ENCODE measurements at places on chromosomes 5 and 9.

DNA sequence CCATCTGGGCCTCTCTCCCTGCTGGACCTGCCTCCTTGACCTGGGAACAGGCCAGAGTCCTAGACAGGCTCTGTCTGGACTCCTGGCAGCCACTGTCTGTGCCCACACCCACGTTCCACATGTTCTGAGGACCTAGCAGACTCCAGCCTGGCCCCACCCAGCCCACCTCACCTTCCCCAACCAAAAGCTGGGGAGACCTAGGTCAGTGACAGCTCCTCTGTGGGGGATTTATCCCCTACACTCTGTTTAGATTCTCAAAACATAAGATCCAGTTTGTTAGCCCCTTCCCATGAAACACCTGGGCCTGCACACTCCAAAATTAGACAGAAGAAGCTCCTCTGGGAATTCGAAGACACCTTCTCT, 59.8 kb upstream of the ADAMTS2 start:
- DNase-seq, result no peak

GRCh38 chr5:51227963-51228470, 155.2 kb upstream of the ISL1 start:
- DNase-seq, result no peak

DNA sequence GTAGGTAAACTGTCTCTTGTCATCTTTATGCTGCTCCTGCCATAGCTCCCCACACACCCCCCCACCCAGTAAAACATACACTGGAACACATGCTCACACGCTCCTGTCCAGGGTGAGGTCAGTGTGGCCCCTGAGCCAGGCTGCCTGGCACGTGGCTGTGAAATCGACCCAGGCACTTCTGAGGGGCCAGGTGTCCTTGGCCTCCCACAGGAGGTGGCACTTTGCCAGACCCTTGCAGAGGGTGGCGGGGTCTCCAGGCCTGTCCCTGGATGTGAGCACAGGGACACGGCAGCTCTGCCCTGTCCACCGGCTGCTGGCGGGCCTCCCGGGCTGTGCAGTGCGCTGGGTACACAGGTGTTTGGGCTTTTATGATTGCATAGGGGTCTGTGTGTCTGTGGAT, 10.0 kb upstream of the CRB2 start:
- no peak for DNase-seq

DNA sequence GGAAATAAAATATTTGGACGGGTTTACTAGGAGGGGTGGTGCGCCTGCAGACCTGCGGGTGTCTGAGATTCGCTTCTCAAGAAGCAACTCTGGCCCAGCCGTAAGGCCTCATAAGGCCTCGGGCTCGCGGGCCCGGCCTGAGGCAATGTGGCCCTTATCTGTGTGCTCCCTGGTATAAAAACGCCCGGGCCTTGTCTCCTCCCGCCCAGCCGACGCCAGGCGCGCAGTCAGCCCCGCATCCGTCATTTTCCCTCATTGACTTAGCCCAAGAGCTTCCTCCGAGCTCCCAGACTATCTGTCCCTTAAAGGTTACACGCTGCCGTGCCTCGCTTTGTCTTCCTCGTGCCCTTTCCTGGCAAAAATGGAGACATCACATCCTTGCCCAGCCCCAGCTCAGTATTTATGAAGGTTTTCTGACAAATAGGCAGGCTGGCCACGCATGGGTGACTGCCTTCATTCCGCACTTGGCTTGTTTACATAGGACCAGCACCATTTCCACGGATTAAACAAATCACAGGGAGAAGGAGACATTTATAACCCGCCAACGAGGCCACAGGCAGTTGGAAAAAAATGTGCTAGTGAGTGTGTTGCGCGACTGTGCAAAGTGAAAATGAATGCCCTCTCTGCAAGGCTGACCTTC, 74.5 kb upstream of the TBCA start:
- DNase-seq, result no peak

DNA sequence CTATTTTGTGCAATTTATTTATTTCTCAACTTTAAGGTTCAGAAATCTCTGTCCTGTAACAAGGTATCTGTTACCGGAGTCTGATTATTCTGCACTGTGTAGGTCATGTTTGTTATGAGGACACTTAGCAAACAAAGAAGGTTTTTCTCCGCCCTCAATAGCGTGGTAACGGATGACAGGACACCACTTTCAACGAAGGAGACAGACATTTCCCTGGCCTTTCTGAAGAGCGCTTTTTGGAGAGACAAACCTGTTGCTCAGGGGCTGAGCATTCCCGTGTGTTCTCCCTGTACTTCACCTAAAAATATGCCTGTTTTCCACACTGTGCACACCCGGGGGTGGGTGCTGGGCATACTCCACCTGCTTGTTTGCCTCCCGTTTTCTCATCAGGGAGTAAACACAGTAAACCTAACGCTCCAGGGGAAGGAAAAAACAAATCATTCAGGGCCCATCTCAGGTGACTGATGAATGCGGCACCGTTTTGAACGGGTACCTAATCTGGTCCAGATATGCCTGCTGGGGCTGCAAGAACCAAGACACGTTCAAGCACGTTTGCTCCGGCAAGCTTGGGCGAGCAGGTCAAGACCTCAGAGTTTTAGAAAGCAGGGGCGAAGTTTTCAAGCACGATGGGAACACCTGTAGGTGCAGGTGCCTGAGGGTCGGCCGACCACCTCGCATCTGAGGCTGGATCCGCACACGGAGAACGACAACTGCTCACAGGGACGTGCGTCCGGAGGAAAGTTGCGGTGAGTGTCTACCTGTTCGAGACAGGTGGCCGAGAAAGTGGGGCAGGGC, 859 bp downstream of the RETREG1 start:
- DNase-seq, result no peak

GRCh38 chr5:96873449-96873848, 2.9 kb upstream of the ERAP2 start:
- no peak for DNase-seq

DNA sequence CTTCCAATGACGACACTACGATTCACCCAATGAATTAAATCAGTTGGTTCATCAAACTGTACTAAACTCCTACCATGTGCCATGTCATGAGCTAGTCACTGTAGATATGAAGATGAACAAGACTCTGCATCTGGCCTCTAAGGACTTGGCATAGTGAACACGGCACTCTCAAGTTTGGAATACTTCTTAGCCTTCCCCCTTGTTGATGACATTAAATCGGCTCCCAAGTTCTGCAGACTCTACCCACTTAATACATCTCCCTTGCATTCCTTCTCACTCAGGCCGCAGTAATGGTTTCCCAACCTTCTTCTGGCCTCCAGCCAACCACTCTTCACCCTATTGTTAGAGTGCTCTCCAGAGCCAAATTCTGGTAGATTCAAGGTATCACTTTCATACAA, 184.7 kb downstream of the MAPKAP1 start:
- no peak for DNase-seq

GRCh38 chr5:179865491-179866240, 7.0 kb upstream of the MRNIP start:
- DNase-seq, result no peak

- DNase-seq, result no peak
These were observed 3.3 kb downstream of the EBF1 start for GRCh38 chr5:159096243-159096923.

GRCh38 chr5:61333321-61333953, 1.4 kb downstream of the ZSWIM6 start:
- no peak for DNase-seq

- DNase-seq, result no peak
These were observed 3.0 kb downstream of the FAM78A start for GRCh38 chr9:131273146-131273855.

DNA sequence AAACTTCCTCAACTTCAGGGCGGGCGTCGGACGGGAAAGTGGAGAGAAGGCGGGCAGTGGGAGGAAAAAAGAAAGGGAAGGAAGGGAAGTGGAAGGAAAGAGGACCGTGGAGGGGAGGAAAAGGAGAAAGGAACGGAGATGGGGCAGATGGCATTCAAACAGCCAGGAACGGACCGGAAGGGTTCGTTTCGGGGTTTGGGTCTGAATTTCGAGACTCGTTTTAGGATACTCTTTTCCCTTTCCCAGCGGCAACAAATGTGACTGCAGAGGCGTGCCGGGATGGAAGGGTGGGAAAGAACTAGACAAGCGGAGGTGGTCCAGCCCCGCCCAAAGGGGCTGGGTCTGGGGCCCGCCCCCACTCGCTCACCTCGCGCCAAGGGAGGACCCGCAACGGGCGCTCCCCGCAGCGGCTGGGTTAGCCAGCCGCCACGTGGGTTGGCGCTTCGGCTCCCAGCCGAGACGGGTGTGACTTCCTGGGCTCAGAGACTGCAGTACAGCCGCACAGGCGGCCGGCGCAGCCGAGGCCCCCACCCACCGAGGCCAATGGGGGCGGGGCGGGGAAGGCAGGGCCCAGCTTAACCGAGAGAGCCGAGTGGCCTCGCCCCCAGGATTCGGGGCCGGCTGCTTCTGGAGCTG, 2.7 kb downstream of the VCAN start:
- peak; percentile 73 for DNase-seq

- DNase-seq, result no peak
These were observed 47.1 kb downstream of the ZNF622 start for GRCh38 chr5:16418471-16418922.

DNA sequence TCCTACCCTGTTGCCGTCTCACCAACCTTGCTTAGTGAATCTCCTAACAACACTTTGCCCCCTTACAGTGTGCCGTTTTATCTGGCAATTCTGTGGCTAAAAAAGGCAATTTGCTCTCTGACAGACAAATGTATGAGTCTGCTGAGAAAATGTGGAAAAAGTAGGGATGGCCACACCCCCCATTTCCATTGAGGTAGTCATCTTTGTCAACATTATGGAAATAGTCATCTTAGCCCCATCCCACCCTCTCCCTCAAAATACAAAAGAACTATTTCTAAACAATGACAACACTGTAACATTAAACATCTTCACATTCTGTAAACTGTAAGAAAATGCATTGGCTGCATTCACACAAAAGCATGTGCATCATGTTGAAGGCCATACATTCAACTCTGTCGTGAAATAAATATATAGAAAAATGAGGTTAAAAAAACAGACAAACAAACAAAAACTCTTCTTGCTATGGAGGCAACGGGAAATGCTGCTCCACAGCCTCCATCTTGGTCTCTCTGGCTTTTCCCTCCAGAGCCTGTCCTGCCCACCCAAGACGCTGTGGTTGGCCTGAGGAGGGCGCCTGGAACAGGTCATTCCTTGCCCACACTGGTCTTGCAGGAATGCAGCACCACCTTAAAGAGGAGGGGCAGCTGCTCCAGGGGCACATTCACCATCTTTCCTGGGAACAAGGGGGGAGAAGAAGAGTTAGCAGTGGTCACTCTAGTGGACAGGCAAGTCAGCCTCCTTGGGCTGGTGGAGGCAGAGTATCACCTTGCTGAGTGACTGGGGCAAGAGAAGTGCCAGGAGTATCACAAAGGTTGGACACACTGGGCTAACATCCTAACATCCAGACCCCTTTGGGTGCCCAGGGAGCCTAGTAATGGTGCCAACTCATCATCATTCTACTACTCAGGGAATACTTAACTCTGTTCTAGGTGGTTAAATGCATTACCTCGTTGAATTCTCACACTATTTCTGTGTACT, 15.2 kb upstream of the NR5A1 start:
- no peak for DNase-seq

Data from NCI-H1048 (cell line).